ENCODE measurements at places on chromosomes 13 and 19.

GRCh38 chr19:16702123-16702522, 17.5 kb upstream of the NWD1 start:
- DNase-seq, result no peak

DNA sequence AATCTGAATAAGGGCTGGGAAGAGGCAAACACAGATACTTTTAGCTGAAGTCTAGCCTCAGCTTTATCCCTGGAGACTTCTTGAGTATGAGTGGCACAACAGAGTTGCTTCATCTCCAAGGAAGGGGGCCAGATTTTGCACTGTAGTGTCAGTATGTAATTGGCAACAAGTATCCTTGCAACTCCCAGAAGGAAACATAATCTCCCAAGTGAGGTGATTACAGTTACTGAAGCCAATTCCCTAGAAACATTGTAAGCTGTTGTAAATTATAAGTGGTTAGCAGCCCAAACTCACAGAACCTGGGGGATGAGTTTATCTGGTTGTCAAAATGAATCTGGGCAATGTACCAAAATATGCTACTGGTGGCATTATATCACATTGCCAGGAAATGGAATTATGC, 2065.7 kb upstream of the PCDH20 start:
- no peak for DNase-seq

DNA sequence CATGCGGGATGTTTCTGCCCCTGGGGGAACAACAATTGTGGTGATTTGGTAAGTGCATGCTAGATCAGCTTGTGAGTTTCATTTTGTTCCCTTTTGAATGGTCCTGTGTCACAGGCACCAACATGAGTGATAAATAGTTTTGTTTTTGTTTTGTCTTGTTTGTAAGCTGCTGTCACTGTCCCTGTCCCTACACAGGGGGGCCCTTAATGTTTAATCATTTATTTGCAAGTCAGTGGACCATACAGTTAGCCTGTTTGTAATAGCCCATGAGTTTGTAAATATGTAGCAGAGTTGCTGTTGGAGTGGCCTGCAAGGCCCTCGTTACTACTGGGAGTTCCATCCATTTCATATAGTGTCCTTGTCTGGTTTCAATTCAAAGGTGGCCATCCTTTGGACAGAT, 979.6 kb upstream of the SPRY2 start:
- DNase-seq, result no peak

GRCh38 chr13:20291675-20292074, 59.6 kb upstream of the GJB6 start:
- DNase-seq, result no peak

DNA sequence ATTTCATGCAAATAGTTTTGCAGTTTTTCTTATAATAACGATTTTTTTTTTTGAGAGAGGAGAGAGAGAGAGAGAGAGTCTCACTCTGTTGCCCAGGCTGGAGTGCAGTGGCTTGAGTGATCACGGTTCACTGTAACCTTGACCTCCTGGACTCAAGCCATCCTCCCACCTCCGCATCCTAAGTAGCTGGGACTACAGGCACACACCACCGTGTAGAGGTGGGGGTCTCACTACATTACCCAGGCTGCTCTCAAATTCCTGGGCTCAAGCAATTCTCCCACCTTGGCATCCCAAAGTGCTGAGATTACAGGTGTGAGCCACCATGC, 26.8 kb upstream of the GJB6 start:
- DNase-seq, result no peak

DNA sequence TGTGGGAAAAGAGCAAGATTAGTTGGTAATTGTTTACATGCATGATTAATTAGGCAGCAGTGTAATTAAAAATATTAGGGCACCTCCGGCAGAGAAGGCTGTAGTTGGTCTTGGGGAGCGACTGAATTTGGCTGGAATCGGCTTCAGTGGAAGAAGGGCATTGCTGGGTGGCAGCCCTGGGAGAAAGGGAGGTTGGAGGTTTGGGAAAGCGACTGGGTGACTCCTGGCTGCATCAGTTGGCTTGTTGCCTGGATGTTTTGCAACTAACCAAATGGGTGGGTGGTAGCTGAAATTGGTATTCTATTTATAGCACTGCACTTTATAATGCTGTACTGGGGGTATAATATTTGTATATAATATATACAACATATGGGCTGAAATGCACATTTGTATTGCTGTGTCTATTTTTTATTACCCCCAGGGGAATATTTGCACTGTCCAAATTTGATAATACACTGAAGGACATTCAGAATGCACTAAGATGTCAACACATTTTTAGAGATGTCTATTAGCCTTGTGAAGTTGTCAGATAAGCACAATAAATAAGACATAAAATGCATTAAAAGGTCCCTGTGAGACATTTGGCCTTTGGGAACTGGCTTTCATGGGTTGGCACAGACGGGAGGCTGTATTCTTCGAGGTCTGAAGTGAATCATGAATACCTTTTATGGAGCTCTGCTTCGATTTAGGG, 1.7 kb downstream of the B3GLCT start:
- no peak for DNase-seq
